ENCODE measurements at places on chromosomes 11 and 22. TPM values are rescaled to one million over a fixed set of nuclear protein-coding genes. Genes with fewer than 3 reads are reported as not detected.

- DNase-seq: peak; percentile 69
Measured at GRCh38 chr11:128359515-128359914, 227.8 kb downstream of the ETS1 start.

DNA sequence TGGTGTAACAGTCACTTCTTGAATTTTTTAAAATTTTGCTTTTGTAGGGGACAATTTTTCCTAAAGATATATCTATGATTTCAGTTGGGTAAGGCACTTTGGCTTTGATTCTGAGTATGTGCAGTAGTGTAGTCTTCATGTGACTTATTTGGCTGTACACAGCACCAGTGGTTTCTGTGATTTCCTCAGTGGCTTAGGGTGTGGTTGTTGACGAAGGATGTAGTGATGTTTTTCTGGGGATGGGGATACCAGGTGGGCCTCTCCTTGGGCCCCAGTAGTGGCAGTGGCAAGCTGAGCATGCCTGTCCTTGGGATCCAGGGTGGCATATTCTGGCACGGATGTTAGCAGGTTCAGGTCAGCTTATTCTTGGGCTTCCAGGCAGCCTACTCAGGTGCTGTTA is 364.9 kb upstream of the CADM1 start:
- no peak for DNase-seq

DNA sequence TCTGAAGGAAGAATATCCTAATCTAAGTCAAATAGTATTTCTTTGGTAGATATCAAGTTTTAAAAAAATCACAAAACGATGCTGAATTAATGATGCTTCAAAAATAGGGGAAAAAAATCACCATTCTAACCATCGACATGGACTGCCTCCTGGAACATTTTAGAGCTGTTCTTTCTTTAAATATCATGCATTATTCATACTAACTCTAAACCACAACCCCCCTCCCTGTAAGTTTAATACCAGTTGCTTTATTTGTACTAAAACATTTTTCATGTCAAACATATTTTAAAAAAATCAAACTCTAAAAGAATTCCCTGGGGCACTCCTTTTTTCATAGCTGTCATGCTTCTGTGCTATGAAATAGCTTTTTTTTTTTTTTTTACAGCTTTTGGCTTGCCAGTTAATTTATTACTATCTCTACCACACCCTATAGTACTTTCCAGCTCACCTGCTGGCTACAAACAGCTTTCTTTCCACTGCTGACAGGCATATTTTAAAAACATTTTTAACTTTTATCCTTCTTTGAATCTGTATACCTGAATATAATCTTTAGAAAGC is 256.9 kb downstream of the SOX6 start:
- no peak for DNase-seq

RAB39A gene
- total RNA-seq: not detected

SYT13 gene
- not detected for total RNA-seq

All from fibroblast of the aortic adventitia (primary cell).